ENCODE measurements at places on chromosomes 4 and X. TPM values are rescaled to one million over a fixed set of nuclear protein-coding genes. Genes with fewer than 3 reads are reported as not detected.

GJB1 gene
- polyA plus RNA-seq = 0.11 TPM

GPR119 gene
- not detected for polyA plus RNA-seq

FGG gene
- polyA plus RNA-seq = 1.2 TPM

ATP5ME gene
- 492 TPM for polyA plus RNA-seq

ETDA gene
- polyA plus RNA-seq = not detected

OPN1MW gene
- 0.02 TPM for polyA plus RNA-seq

LRCH2 gene
- 0.98 TPM for polyA plus RNA-seq

CCNG2 gene
- polyA plus RNA-seq = 32.8 TPM
